ENCODE measurements at places on chromosomes 1 and 21. TPM values are rescaled to one million over a fixed set of nuclear protein-coding genes. Genes with fewer than 3 reads are reported as not detected.

GNG4 gene
- total RNA-seq: not detected

RPTN gene
- total RNA-seq: not detected

- no peak for DNase-seq
Measured at GRCh38 chr1:5845376-5845775, 146.8 kb downstream of the NPHP4 start.

GRCh38 chr1:153547560-153548551 is 1.2 kb downstream of the S100A3 start:
- no peak for DNase-seq

GRCh38 chr1:207941665-207942064 is 30.7 kb upstream of the CD34 start:
- DNase-seq: peak; percentile 72

DNA sequence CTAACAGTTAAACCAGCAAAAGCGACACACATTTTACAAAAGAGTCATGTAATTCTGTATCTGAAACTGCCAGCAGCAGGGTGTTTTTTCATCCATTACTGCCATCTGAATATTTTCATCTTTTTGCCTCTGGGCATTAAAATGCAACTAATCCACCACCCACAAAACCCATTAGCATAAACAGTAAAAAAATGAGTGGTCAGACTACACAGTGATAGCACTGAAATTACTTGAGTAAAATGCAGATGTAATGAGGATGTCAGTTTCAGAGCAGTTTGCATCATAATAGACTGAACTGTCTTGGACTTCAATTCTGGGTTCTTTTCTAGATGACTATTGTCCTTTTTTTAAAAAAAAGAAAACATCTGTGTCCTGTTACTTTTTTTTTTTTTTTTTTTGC is 132.3 kb downstream of the GABPA start:
- DNase-seq: no peak

DNA sequence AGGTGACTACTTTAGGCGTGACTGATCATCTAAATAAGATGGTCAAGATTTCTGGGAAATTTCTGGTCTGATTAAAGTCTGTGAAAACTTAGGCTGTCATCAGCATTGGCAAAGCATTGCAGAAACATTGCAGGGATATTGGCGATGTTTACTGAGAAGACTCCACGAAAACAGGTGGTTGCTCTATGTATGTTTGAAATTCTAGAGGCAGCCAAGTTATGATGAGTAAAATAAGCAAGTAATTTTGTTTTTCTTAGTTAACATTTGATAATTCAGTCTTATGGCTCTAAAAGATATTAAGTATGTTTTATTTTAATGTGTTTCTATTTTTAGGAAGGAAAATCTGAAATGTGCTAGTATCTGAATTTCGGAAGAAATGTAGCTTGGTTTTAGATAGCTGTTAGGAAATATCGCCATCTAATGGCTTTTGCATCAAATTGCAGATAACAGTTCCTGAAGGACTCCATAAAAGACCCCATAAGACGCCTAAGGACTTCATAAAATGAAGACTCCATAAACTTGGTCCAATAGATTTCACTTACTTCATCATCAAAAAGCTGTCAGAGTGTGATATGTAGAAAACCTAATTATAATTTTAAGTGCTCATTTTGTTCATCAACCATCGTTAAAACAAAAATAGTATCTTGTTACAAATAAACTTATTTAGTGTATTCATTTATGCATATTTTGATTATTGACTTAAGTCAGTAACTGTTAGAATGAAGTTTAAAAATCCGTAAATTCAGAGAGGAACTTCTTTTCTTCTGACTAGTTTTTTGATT is 344.6 kb downstream of the RYR2 start:
- DNase-seq: no peak

Measured in ureter (tissue), 1 donor.